ENCODE measurements at places on chromosomes 11 and 22.

DNA sequence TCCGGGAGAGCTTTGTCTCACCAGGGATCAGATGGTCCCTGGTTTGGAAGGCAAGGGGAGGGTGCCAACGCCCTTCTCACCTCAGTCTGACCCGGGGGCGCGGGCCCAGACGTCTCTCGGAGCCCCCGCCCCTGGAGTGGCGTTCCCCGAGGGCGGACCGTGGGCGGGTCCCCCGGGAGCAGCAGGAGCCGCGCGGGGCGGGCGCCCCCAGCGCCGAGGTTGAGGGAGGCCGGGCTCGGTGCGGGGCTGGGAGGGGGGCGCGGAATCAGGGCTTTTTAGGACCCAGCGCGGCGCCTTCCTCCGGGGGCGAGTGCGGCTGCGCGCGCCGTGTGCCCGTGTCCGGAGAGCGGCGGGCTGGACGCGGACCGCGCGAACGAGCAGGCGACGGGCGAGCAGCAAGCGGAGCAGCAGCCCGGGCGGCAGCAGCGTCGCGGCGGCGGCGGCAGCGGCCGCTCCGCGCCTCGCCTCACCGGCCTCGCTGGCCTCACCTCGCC lies at the start of gene KCNC1:
Gene KCNC1 (plus strand): TSS at position 364 of the 494 bp plus-strand sequence. CDS start 1,222 bp downstream, outside the sequence.
- no peak for DNase-seq

GRCh38 chr11:1472180-1473005 lies 14.2 kb downstream of the MOB2 start:
- DNase-seq = no peak

DNA sequence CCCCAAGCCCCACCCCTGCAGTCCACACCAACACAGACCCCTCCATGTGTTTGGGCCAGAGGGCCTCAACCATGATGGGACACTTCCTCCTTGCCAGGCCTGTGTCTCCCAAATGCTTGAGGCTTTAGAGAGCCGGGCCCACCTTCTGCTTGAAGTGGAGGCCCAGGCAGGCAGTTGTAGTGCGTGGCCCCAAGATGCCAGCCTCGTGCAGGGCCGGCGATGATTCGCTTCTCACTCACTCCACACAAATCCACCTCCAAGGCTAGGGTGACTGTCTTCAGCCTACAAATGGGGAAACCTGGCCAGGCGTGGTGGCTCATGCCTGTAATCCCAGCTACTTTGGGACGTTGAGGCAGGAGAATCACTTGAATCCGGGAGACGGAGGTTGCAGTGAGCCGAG lies 5.7 kb downstream of the PRR5 start:
- DNase-seq = no peak

DNA sequence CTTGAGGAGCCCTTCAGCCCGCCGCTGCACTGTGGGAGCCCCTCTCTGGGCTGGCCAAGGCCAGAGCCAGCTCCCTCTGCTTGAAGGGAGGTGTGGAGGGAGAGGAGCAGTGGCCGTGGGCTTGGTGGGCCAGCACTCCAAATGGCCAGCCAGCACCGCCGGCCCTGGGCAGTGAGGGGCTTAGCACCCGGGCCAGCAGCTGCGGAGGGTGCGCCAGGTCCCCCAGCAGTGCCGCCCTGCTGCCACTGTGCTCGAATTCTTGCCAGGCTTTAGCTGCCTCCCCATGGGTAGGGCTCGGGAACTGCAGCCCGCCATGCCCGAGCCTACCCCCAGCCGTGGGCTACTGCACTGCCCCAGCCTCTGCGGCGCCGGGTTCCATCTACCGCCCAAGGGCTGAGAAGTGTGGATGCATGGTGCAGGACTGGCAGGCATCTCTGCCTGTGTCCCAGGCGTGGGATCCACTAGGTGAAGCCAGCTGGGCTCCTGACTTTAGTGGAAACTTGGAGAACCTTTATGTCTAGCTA lies 82.7 kb downstream of the KCNA4 start:
- DNase-seq = no peak

- no peak for DNase-seq
Observed at GRCh38 chr22:23684026-23684425, 6.8 kb upstream of the RGL4 start.

- no peak for DNase-seq
Observed at GRCh38 chr11:107882095-107882820, 23.7 kb upstream of the SLC35F2 start.

DNA sequence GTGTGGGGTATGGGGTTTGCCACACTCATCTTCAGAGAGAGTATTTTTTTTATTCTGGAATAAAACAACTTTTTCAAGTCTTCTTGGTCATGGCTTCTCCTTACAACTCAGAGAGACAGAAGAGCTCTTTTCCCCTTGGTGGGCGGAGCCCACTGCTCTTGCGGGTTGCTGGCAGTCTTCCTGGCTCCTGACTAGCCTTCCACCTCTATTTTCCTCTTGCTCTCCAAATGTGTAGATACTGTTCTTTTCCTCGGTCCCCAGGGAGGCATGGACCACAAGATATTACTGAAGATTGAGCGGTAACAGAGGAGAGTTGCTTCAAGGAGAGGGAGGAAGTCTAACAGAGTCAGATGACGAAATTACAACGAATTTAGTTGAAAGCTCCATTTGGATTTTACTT lies 210.6 kb downstream of the NTM start:
- no peak for DNase-seq

DNA sequence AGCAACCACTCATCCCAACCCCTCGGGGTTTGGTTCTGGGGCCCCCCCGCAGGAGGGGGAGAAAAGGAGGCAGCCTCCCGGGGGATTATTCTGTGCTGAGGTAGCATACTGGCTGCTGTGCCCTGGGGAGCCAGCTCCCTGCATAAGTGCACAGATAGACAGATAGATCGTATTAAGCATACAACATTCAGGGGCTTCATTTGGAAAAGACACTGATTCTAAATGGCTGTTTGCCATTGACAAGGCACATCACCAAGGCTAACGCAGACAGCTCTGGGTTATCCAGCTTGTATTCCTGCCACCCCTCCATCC lies 547.9 kb downstream of the BUD13 start:
- DNase-seq = no peak
